Foreskin fibroblast (primary cell): ENCODE measurements at places on chromosomes 1 and 21.

DNA sequence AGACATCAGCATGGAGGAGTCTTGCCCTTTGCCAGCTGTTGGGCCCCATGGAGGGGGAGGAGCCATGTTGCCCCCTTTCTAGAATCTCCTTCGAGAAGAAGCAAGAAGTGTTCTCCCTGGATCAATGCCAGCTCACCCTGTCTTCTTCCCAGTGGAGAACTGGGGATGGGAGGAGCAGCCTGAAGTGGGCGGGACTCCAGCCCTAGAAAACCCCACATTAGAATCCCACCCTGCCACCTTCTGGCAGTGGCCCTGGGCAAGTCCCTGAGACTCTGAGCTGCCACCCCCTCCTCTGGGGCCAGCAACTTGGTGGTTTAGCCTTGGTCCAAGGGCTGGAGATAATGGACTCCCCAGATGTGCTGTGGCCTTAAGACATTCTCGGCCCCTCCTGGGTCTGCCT is 51.7 kb downstream of the PAX7 start:
- no peak for DNase-seq

DNA sequence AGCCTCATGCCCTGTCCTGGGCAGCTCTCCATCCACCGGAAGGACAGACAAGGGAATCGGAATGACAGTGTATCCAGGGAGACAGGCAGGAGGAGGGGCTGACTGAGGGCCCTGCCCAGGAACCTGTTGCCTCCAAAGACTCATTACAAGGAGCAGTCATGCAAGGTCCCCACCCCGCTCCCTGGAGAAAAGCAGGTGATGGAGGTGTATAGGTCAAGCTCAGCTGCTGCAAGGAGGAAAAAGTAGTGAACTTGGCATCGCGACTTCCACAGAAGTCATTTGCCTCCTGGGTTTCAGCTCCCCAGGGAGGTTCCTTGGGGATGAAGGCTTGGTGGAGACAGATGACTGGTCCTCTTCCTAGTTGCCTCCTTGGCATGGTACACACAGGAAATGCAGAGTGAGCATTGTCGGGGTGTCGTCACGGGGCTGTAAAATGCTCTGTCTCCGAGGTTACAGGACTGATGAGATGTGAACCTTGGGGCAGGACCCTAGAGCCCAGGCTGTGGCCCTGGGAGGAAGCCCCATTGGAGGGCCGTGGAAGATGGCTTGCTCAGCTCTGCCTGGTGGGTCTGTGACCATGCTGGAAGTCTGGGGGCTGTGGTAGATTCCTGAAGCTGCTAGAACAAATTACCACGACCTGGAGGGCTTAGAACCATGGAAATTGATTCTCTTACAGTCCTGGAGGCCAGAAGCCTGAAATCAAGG is 219.6 kb upstream of the C1orf174 start:
- DNase-seq: no peak

DNA sequence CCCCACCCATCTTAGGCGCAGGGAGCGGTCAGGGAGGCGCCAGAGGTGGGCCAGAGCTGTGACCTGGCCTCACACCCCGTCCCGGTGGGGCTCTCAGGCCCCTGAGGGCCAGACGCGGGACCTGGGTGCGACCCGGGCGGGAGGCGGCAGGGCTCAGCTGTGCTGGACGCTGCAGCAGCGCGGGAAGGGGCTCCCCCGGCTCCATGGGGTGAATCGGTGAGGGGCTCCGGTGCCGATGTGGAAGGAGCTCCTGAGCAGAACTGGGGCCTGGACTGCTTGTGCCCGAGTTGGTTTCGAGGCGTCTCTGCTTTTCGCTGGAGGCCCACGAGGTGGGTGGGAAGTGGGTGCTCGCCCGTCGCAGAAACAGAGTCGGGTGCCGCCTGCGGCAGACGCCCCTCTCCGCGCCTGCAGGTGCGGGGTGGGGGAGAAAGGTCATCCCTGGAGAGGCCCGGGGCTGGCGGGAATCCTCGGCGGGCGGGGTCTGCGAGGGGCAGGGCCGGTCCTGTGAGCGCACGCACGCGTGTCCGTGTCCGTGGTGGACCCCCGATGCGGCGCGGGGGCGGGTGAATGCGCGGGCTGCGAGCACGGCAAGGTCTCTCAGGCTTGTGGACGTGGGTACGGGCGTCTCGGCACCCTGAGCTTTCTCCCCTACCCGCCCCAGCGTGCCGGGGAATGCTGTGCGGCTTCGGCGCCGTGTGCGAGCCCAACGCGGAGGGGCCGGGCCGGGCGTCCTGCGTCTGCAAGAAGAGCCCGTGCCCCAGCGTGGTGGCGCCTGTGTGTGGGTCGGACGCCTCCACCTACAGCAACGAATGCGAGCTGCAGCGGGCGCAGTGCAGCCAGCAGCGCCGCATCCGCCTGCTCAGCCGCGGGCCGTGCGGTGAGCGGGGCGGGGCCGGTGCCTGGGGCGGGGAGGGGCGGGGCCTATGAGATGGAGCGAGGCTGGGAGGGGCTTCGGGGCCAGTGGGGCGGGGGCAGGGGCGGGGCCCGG is 20.4 kb downstream of the AGRN start:
- peak; percentile 90 for DNase-seq

GRCh38 chr1:22654692-22655091 is 1.7 kb downstream of the C1QB start:
- no peak for DNase-seq

- DNase-seq: no peak
These were observed 1239.3 kb downstream of the MRPL39 start for GRCh38 chr21:24367936-24368335.

DNA sequence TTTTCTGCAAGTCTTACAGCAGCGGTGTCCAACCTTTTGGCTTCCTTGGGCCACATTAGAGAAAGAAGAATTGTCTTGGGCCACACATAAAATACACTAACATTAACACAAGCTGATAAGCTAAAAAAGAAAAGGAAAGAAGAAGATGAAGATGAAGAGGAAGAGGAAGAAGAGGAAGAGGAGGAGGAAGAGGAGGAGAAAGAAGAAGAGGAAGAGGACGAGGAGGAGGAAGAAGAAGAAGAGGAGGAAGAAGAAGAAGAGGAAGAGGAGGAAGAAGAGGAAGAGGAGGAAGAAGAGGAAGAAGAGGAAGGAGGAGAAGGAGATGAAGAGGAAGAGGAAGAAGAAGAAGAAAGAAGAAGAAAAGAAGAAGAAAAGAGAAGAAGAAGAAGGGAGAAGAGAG is 230.7 kb downstream of the DENND1B start:
- DNase-seq: no peak

GRCh38 chr1:76225526-76225925 is 151.0 kb downstream of the ST6GALNAC3 start:
- DNase-seq: peak; percentile 14

DNA sequence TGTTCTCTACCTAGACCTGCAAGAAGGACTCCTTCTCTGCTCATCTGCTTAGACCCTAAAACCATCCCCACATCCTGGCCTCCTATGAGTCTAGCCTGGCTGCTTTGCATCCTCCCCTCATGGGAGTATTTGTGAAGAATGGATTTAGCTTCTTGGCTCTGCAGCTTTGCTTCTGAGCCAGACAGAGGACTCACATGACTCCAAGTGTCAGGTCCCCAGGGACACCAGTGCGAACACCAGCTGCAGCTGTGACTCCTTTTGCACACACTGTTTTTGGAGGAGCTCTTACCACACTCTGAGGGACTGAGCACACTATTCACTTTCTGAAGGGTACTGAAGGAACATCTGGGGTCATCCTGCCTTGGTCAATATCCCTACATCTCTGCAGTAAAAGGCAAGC is 131.8 kb upstream of the SGIP1 start:
- peak; percentile 72 for DNase-seq

- no peak for DNase-seq
These were observed 17.9 kb upstream of the CASZ1 start for GRCh38 chr1:10814312-10814711.

GRCh38 chr21:33168886-33169285 is 60.9 kb upstream of the IFNAR2 start:
- DNase-seq: no peak

GRCh38 chr21:33029385-33029921 is 3.7 kb downstream of the OLIG2 start:
- peak; percentile 9 for DNase-seq

DNA sequence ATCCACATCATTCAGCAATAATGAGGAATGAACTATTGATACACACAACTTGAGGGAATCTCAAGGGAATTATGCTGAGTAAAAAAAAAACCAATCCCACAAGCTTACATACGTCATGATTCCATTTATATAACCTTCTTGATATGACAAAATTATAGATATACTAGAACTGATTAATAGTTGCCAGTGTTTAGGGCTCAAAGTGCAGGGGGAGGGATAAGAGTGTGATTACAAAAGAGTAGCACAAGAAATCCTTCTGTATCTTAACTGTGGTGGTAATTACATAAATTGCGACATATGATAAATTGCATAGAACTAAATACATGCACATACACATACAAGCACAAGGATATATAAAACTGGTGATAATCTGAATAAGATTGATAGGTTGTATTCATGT is 13.5 kb downstream of the DIRAS3 start:
- no peak for DNase-seq

- DNase-seq: no peak
These were observed 35.6 kb downstream of the SHCBP1L start for GRCh38 chr1:182917378-182917777.

DNA sequence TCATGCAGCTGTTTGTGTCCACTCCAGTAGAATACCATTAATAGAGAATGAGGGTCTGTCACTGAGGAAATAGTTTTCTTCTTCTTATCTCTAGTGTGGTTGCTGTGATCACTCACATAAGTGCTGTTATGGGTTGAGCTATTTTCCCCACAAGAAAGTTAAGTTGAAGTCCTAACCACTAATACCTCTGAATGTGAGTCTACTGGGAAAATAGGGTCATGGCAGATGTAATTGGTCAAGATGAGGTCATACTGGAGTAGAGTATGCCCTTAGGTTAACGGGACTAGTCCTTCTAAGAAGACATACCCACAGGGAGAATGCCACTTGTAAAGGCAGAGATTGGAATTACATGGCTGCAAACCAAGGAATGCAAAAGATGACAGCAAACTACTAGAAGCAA is 70.5 kb upstream of the COL24A1 start:
- no peak for DNase-seq

DNA sequence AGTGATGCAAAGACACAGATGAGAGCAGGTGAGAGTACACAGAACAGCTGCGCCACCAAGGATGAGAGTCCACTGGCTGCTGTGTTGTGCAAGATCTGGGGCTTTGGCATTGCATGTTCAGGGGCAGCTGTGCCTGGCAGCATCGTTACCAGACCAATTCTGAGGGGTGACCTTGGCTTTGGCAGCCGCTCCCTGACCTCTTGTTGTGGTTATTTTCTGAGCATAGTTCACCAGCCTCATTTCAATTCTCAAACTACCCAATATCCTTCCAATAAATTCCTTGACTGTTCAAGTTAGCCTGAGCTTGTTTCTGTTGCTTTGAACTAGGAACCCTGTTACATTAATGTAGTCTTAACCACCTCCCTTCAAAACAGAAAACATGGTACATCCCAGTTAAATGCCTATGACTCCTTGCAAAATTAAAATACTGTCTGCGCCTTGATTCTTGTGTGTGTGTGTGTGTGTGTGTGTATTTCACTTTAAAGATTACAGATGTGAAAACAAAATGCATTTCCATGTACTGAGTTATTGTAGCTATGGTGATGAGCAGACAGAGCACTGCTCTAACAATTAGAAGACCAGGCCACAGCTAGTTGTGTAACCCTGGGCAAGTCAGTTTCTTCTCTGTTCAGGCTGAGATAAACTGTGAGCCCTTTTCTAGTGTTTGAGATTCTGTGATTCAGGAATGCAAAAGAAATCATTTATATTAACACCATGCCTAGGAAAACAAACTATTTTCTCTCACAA is 106.3 kb upstream of the GUCA2B start:
- DNase-seq: no peak

DNA sequence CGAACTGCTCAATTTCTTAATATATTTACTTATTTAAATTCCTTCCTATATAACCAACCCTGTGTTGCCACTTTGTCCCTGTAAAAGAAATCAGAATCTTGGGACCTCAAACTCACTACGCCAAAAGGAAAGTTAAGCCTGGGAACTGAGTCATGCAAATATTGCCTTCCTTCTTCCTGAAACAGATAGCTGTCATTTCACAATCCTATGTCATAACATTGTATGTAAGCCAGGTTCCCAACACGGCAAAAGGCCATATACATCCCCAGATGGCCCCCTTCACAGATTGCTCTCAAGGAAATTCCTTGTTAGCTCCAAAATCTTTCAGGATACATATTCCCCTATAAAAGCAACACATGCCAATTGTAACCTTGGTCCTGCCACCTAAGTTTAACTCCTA is 39.7 kb downstream of the C21orf91 start:
- DNase-seq: no peak

GRCh38 chr1:19344372-19344810 is 32.3 kb downstream of the SLC66A1 start:
- DNase-seq: no peak

DNA sequence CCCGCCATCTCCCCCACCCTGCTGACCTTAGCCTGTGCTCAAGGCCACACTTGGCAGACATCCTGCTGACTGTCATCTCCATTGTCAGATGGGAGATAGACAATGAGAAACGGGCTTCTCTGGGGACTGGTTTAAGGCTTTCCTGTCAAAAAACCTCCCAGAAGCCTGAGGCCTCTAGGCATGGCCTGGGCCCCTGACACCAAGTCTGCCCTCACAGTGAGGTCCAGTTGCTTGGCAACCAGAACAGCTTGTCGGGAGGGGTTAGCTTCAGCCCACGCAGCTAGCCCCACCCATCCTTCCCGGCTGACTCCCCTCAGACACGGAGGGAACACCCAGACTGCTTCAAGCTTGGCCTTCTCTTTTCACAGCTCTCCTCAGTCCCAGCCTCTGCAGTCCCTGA is 11.0 kb downstream of the PLEKHA6 start:
- DNase-seq: peak; percentile 70

DNA sequence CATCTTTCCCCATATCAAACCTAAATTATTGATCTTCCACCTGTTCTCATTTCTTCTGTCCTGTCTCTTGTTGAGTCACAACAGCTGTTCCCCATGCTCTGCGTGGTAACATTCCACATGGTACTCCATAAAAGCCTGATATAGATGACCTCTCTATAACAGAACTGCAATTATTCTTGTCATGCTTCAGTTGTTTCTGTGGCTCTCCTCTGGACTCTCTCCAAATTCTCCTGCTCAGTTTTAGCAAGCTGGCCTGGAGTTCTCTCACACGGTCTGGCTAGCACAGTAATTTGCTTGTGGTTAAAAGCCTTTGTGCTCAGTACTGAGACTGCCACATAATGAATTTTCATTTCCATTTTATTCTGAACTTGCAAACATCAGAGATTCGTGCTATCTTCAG is 10.6 kb upstream of the LRRC39 start:
- DNase-seq: peak; percentile 57

DNA sequence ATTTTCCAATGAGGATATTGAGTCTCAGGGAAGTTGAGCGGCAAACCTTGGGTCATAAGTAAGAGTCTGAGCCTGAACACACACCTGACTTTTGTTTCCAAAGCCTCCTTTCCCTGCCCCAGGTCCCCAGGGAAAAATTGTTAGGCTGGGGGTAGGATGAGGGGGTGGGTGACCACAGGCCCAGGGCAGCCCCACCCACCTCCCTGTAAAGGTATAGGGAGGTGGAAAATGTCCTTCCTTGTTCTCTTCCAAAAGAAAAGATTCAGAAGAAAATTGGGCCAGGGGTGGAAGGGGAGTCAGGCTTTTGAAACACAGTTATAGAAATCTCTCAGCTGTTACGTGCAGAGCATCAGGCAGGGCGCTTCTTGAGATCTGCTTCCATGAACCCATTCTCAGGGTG is 129.7 kb upstream of the NGF start:
- DNase-seq: no peak
